ENCODE measurements at places on chromosomes 12 and 14. TPM values are rescaled to one million over a fixed set of nuclear protein-coding genes. Genes with fewer than 3 reads are reported as not detected.

OR6C2 gene
- not detected for total RNA-seq

PTPRO gene
- total RNA-seq: 3.1 TPM

SLC2A13 gene
- 26.6 TPM for total RNA-seq

KIF21A gene
- 22.3 TPM for total RNA-seq

ATP2B1 gene
- 65.9 TPM for total RNA-seq

LALBA gene
- not detected for total RNA-seq

NXPH4 gene
- 4.4 TPM for total RNA-seq

PLEKHD1 gene
- total RNA-seq: not detected

CRIP2 gene
- 35.2 TPM for total RNA-seq

CYP27B1 gene
- 0.19 TPM for total RNA-seq

LRRK2 gene
- 5.9 TPM for total RNA-seq

TBX3 gene
- total RNA-seq: 16.1 TPM

LRTM2 gene
- not detected for total RNA-seq

CISTR gene
- not detected for total RNA-seq
